Stomach (tissue), 19 donors: ENCODE measurements at places on chromosomes 6 and 20. TPM values are rescaled to one million over a fixed set of nuclear protein-coding genes. Genes with fewer than 3 reads are reported as not detected.

GRCh38 chr6:100721256-100721655 is 159.9 kb downstream of the ASCC3 start:
- no peaks in the 10 kb centered on the region for H3K27me3 ChIP-seq
- H3K4me3 ChIP-seq: no peak overlapping the region
- no peak for DNase-seq
- H3K27ac ChIP-seq: no peak overlapping the region
- no peaks in the 10 kb centered on the region for H3K36me3 ChIP-seq

- no peak overlapping the region for H3K4me3 ChIP-seq
- DNase-seq: no peak
- H3K27ac ChIP-seq: no peak overlapping the region
- no peaks in the 10 kb centered on the region for H3K27me3 ChIP-seq
Measured at GRCh38 chr6:2109796-2110195, 135.6 kb downstream of the GMDS start.

DNA sequence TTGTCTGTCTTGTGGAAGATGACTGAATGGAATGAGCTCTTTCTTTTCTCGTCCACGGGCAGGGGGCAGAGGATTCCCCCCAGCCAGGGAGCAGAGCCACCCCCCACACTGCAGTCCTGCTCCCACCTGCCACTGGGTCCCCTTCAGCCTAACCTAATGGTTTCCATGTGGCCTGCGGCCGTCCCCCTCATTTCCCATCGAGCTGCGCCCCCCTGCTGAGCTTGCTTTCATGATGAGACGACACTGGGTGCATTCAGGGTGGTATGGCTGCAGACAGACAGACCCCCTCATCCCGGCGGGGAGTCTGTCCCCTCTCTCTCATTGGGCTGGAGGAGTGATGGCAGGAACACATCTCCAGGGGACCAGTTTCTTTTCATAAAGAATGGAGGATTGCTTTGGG is 140.8 kb downstream of the DTNBP1 start:
- DNase-seq: no peak
- H3K27me3 ChIP-seq: no peaks in the 10 kb centered on the region
- H3K4me1 ChIP-seq: no peaks in the 10 kb centered on the region
- peaks cover 88% of the 10 kb centered on the region for H3K36me3 ChIP-seq

Gene ELOVL2
- not detected for total RNA-seq

DNA sequence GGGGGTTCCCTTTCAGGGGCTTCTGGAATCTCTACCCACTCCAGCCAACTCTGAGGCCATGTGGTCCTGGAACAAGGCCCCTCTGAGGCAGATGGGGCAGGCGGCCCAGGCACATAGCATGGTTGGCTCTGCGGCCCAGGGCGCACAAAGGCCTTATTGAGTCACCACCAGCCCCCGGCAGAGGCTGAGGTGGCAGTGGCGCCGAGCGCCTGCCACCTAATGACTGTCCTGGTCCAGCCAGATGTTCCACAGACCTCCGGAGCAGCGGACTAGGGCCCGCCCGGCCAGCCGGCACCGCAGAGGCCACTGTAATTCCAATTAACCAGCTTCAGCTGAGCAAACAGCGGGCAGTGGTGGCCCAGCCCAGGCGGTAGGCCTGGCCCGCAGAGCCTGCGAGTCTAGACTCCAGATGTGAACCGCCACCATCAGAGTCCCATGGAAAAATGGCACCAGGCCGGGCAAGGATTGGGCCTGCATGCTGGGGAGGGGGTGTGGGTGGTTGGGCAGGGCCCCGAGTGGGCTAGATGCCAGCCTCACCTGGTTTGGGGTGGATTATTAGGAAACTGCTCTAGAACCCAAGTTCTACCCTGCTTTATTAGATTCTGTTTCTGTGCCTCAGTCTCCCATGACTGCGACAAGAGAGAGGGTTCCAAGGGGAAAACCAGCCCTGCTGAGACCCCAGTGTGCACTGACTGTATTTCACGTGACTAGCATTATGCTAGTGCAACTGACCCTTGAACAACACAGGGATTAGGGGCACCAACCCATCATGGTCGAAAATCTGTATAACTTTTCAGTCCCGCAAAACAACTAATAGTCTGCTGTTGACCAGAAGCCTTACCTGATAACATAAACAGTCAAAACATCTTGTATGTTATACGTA is 34.1 kb upstream of the ID1 start:
- H3K27me3 ChIP-seq: no peaks in the 10 kb centered on the region
- peak; percentile 78 for DNase-seq
- H3K36me3 ChIP-seq: peaks cover 42% of the 10 kb centered on the region
- H3K27ac ChIP-seq: peak overlapping the region; percentile 93
- H3K4me1 ChIP-seq: peaks cover 48% of the 10 kb centered on the region
- no peak overlapping the region for H3K4me3 ChIP-seq
